B cell (primary cell): ENCODE measurements at places on chromosomes 2 and 18.

- DNase-seq: no peak
Measured at GRCh38 chr2:187482796-187483195, 34.7 kb upstream of the CALCRL start.

- DNase-seq: no peak
Measured at GRCh38 chr2:63438181-63438580, 150.1 kb downstream of the WDPCP start.

DNA sequence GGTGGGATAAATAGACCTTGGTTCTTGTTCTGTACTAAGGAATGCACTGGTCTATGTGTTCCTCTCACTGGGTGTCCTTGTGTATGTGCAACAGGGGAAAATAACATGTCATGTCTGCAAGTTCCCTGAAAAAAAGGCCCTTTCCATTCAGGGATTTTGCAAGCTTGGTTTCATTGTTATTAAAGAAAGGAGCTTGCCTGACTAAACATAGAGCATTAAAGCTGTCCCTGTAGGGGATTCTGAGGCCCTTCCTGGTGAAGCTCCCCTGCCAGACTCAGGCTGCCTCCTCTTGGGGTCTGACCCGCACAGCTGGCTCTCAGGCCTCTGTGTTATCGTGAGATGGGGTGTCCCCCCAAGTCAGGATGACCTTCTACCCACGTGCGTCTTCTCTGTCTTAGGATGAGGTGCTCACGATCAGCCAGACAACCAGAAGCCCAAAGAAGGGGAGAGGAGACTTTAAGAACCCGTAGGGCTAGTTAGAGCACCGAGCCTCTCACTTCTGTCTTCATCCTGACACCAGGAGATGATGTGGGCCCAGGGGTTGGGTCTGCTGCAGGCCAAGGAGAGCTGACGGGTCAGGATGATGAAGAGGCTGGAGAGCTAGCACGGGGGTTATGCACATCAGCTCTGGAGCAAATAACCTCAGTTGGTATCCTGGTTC is 21.2 kb downstream of the CAPG start:
- DNase-seq: no peak

DNA sequence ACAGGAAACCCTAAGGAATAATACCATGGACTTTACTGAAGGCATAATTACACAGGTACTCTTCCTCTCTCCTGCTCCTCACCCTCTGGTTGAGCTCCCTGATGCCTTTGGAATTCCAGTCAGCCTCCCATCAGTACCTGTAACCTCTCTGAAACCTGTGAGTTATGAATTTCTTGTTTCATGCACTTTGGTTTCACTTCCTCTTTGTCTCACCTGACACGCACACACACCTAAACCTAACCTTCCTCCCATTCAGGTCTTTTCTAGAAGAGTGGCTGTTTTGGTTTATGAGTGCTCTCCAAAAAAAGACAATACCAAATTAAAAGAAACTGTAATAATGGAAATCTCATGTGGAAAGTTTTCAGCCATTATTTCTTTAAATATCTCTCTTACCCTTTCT is 451.3 kb upstream of the VWC2L start:
- DNase-seq: no peak

- no peak for DNase-seq
Measured at GRCh38 chr2:182715121-182715891, 751 bp upstream of the DNAJC10 start.
